ENCODE measurements at places on chromosomes 5 and 9.

DNA sequence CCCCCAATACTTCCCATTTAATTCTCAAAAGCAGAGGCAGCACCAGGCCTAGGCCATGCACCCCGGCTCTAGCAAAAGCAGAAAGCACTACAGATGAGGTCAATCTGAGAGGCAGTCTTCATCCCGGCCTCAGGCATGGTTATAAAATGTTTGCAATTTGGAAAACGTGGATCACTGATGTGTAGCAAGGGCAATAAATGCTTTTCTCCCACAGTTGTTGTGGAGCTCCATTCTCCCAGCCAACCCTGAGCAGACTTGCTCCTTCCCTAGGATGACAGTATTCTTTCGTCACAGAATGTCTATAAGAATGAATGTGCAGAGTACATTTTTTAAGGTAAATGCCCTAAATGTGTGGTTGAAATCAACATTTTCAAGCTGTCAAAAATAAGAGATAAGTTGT lies 157.3 kb upstream of the DAPK1 start:
- no peak for DNase-seq

- no peak for DNase-seq
Observed at GRCh38 chr5:93599399-93600120, 16.5 kb downstream of the NR2F1 start.

GRCh38 chr5:74378464-74378863 lies 262.1 kb downstream of the ENC1 start:
- no peak for DNase-seq

DNA sequence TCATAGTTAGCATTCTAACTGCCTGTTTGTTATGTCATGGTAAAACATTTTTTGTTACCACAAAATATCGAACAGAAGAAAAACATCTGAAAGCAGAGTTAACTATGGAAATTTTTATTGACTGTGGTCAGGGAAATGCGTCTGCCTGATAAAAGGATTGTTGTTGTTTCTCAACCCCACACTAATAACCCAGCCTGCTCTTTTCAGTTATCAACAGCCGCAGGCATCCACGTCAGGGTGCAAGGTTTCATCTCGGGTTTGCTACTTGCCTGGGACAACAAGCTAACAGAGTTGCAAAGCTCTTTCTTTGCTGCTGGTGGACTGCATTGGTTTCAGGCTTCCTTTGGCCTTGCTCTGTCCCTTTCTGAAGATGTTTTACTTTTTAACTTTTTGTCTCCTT lies 969.2 kb downstream of the CDH18 start:
- no peak for DNase-seq

GRCh38 chr9:18256568-18256967 lies 217.4 kb upstream of the ADAMTSL1 start:
- DNase-seq: no peak

DNA sequence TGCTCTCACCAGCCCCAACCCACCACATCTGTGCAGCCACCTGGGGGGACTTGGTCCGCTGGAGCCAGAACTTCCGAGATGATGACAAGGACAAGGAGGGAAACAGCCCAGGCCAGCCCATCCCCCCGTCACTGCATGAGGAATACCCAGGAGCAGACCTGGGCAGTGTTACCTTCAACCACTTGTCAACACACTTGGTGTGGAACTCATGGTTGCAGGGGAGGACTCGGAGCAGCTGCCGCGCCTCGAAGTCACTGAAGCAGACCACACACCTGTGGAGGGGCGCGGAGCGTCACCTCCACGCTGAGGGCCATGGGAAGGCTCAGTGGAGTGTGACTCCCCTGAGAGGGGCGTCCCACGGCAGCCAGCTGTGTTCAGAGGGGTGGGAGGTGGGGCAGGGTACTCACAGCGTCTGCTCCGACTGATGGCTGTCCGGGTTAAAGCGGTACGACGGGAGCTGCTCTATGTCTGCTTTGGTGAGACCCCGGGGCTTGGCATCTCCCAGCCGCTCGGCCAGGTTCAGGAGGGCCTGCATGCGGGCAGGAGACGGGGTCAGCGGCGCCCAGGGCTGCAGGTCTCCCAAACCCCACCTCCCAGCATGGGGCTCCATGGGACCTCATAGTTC lies 8.0 kb downstream of the RNF44 start:
- DNase-seq: no peak

GRCh38 chr9:133960568-133961129 lies 31.5 kb downstream of the VAV2 start:
- peak; percentile 78 for DNase-seq

- no peak for DNase-seq
Observed at GRCh38 chr9:83617299-83617698, 5.6 kb upstream of the IDNK start.

GRCh38 chr5:169106911-169107706 lies 193.8 kb downstream of the SLIT3 start:
- DNase-seq: no peak

DNA sequence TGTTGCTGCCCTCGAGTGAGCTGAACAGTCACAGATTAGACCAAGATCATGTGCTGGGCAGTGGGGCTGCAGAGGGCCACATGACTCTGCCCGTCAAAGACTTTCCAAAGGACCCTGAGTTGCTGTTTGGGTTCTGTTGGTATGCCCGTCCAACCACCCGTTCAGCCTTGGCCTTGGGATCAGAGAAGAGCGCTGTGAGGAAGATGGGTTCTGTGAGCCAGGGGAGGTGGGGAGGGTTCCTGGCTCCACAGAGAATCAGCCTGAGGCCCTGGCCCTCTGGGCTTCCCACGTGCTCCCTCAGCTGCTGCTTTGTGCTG lies 72.6 kb downstream of the RGS3 start:
- DNase-seq: no peak

- no peak for DNase-seq
Observed at GRCh38 chr5:158162479-158163034, 303.6 kb upstream of the CLINT1 start.

DNA sequence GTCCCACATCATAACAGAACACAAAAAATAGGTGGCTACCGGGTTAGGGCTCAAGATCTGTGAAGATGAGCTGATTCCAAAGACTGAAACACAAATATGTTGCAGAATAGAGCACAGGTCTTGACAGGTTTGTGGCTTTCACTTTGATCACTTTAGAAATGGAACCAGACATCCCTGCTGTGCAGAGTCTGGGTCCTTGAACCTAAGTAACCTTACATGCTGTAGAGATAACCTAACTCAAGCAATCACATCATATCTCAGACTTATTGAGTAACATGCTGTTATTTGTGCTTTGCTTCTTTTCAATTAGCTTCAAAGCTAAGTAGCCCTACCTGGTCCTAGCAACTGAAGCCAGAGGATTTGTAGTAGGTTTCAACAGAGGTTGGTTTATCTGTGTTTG lies 24.3 kb downstream of the FBXW2 start:
- DNase-seq: no peak

DNA sequence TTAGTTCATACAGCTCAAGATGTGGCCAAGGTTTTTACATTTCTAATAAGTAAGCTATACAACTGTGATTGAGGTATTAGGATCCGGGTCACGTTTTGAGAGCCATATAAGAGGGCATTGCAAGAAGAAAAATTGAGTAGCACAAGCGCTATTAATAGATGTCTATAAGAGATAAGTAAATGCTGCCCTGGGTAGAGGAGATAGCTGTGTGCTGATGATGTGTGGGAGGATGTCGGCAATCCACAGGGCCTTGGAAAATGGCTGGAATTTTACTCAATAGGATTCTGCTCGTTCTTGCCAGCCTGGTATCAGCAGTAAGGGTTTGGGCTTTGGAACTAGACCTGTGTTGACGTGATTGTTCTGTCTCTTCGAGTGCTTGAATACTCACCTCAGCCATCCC lies 41.6 kb downstream of the CSF1R start:
- DNase-seq: no peak

- no peak for DNase-seq
Observed at GRCh38 chr5:34833976-34834793, 4.8 kb upstream of the TTC23L start.

GRCh38 chr9:87148331-87149104 lies 201.2 kb upstream of the GAS1 start:
- DNase-seq: peak; percentile 47

DNA sequence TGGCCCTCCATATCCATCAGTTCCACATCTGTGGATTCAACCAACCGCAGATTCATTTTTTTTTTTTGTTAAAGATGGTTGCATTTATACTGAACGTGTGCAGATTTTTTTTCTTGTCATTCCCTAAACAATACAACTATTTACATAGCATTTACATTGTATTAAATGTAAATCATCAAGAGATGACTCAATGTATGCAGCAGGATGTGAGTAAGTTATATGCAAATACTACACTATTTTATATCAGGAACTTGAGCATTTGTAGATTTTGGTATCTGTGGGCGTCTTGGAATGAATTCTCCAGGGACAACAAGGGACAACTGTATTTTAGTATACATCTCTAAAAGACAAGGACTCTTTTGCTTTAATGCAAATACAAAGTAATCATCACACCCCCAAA lies 299.2 kb upstream of the ZNF608 start:
- DNase-seq: no peak

DNA sequence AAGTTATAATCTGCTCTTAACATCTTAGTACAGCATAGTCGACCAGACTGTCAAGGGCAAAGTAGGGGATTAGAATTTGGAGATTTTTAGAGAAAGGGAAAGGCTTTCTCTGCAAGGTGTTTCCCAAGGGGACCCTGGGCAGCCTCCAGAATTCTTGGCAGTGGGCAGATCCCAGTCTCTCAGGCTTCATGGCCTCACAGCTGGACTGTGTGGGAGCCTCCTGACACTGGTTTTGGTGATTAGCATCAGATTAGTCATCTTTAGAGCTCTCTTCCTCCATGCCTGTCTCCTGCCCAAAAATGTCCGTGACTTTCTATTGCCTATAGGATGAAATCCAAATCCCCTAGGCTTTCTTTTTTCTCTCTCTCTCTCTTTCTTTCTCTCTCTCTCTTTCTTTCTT lies 370.7 kb downstream of the ZSWIM6 start:
- no peak for DNase-seq

DNA sequence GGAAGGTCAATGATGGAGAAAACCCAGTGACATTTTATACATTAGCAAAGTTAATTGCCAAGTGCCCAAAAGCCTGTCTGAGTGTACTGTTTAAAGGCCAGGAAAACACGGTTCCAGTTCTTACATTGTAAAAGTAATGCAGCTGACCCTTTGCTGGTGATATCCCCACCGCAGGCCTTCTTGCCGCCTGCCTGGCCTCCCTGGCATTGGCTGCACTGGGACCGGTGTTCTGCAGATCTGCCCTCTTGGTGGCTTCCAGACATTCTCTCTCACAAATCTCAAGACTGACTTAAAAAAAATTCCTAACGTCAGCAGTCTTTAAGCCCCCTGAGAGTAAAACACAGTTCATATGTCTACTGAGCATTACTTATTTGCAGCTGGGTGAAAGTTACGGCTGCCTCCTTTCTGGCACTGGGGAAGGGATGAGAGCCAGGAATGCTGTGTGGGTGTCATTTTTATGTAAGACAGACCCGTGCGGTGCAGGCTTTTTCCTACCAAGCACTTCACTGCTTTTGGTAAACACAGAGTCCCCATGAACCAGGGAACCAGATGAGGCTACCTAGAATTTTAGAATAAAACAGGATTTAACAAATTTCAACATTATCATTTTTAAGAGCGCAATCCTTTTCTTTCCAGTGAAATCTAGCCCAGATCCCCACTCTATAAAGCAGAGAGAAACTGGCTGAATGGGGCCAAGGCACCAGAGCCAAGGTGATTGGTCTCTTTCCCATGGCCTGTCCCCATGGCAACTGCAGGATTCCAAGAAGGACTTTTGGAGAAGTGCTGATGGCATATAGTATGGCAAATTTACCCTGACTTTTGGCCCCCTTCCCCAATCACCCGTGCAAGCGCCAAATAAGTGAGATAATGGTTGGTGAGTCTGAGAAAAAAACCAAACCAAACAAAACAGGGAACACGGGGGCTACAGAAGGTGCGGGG lies 80.8 kb downstream of the LMNB1 start:
- no peak for DNase-seq

DNA sequence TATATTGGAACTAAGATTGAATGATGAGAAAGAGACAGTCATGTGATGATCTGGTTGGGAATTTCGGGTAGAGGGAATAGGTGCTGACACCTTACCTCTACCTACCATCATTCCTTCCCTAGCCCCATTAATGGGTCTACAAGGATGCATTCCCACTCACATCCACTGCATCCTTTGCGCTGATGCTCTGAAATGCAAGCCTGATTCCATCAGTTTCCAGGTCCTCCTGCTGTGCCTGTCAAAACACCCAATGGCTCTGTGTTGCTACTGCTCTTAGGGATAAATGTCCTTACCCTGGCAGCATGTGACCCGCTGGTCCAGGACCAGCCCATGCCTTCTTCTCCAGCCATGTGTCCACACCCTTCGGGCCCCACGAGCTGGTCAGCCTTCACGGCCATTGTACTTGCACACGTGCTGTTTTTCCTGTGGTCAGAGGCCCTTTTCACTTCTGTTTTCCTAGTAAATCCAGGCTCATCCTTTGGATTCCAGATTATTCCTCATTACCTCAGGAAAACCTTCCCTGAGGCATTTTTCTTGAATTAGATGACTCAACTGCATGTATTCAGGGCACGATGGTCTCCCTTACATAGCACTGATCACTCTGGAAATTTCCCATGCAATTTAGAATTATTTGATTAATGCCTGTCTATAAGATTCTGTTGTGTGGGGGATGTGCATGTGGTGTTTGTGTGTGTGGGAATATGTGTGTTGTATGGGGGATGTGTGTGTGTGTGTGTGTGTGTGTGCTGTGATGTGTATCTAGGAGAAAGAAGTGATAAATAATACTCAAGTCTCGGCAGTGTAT lies 185.0 kb downstream of the DIRAS2 start:
- DNase-seq: no peak

DNA sequence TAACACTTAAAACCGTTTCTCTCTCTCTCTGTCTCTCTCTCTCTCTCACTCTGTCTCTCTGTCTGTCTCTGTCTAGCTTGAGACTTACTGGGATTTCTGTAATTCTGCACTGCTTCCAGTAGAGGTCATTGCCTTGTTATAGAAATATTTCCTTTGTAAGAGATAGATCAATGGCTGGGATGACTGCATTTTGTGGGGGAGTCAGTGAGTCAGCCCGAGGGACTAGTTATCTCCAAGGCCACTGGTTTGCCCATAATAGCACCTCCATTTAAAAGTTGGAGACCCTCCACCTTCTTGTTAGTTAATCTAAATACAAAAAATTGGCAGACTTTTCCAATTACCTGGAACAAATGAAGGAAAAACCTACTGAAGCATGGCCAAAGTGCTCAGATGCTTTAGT lies 547.2 kb downstream of the LRRC70 start:
- peak; percentile 12 for DNase-seq

DNA sequence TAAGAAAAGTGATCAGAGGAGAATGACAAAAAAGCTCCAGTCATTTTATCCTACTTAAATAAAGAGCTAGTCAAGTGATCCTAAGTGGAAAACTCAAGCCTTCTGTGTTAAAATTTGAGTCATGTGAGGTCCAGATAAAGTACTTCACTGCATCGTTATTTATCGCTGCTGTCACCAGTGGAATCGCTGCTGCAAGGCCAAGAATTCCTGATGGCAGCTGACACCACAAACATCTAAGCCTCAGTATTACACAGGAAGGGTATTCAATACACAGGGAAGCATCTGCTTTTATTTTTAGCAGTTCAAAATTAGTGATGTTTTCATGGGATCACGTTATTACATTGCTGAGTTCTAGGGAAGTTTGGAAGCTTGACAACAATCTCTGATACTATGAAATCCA lies 190.3 kb downstream of the GOLPH3 start:
- no peak for DNase-seq

Measured in suppressor macrophage treated with lipopolysaccharide for 4 hours (primary cell).